ENCODE measurements at places on chromosomes 16 and 17.

DNA sequence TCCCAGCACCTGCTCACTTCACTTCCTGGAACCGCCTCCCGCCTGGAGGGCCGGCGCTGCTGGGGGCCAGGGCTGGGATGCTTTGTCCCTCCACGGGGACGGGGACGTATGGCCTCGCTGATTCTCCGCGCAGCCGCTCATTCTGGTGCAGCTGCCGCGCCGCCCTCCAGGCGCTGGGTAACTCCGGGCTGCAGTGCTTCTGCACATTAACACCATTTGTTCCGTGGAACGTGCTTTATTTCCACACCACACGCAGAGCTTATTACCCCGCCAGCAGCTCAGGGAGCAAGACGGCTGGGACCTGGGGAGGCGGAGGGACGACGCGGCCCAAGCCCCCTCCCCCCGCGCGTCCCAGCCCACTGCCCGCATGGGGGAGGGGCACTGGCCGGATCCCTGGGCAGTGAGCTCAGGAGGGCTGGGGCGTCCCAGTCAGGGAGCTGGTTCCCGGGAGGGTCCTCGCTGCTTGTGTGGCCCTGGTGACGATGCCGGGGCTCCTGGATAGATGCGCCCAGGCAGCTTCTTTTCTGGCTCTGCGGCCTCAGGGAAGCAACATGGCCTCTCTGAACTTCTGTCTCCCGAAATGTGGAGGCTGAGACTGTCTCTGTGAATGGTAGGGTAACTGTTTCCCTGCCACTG is 45.4 kb upstream of the ACSF3 start:
- no peak for DNase-seq

DNA sequence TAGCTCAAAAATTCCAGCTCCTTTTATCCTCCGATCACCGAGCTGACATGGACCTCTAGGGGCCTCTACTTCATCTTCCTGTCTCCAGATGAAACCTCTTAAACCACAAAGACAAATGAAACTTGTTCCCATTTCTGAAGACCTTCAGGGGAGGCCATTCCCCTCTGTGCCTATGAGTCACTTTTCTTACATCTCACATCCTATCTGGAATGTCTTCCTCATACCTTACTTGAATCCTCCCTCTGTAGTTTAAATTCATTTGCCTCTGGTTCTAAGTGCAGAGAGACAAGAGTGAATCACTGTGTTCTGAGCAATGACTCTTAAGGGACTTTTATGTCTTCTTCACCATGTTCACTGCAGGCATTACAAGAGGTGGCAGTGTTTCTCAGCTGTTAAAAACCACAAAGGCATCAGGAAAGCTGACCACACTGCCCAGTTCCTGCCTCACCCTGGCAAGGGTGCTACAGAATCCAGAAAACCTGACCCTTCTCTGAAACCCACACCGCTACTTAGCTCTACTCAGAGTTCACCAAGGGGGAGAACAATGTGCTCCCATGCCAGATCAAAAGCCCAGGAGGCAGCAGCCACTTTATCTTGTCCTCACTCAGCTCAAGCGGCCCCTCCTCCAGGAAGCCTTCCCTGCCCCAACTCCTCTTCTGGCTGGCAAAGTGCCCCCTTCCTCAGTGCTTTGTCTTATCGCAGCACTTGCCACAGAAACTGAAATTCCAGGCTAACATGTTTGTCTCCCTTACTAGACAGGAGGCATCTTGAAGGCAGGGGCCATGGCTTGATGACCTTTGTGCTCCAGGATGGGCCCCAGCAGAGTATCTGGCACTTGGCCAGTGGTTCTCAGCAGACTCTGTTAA is 6.4 kb downstream of the CUEDC1 start:
- peak; percentile 73 for DNase-seq

DNA sequence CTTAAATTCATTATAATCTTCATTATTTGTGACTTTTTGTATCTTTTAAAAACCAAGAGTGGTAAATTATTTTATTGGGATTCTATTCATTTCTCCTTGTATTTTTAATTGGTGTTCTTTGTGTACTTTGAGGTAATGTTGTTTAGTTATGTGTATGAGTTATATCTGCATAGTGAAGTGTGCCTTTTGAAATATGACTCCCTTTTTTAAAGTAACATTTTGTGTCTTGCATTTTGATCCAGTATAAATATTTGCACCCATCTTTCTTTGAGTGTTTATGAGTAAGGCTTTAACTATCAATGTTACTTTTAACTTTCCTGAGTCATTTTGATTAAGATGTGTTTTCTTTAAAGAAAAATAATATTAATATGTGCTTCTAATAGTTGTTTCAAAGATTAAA is 90.0 kb upstream of the MYOCD start:
- no peak for DNase-seq

- no peak for DNase-seq
These were observed 1.7 kb downstream of the CMTM3 start for GRCh38 chr16:66605979-66606751.

DNA sequence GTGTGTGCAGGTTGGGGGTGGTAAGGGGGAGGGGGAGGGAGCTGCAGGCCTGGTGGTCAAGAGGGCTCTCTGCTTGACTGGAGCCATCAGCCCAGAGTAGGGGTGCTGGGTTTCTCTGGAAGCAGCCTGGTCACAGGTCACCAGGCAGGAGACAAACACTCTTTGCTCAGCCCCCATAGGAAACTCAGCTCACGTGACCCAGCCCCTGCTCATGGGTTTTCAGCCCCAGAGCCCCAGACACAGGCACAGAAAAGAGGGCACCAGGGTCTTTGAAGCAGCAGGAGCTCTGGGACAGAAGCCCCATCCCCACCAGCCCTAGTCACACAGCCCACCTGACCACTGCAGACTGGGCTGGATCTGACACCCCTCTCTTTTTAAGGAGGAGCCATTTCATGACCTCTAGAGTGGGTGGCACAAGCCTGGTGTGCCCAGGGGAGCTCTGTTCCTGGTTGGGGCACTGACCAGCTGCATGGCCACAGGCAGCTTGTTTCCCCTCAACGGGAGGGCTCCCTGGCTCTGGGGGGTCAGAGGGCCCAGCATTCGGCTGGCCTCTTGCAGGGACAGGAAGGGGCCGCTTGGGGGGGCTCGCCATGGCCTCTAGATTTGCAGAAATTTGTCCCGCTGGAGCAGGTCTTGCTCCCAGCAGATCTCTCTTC is 13.8 kb upstream of the CD79B start:
- no peak for DNase-seq

DNA sequence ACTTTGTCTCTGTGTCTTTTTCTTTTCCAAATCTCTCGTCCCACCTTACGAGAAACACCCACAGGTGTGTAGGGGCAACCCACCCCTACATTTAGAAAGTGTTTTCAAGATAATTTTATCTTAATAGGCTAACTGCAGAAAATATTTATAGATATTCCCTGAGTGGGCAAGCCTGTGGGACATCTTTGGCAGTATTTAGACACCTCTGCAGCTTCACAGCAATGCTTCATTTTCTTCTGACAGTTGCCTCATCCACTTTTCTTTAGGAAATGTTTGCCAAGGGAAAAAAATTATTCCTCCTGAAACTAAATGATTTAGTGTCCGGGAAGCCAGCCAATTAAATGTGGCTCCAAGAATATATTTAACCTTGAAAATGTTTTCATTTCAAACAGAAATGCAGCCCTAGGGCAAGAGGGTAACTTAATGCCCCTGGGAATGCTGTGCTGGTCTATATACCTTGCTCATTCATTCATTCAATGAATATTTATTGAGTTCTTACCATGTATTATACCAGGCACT is 290.4 kb downstream of the ABCC12 start:
- no peak for DNase-seq

DNA sequence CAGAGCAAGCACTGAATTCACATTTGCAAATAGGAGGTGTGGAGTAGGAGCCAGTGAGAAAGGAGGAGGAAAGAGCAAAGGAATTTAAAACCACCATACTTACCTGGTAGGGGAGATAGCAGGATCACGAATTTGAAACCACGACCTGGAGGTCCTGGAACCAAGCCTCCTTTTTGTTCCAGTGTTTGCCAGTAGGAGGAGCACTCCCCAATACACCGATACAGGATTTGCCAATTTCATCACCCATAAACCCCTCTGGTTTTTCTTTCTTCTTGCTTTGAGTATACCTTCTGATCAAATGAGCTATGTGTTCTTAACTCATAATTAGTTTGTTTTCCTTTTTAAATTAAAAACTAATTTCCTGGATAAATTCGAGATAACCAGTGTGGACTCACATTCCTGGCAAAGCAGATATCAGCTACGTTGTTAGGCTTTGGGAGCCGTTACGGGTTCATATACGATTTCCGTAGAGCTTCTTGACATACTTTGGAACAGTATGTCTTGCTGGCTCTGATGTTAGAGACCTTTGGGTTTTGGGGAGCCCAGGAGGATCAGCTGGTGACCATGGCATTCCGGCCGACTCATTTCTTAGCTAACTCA is 22.7 kb downstream of the BCO1 start:
- DNase-seq = no peak

GRCh38 chr17:51948128-51948527 is 210.4 kb downstream of the CA10 start:
- DNase-seq = no peak

- DNase-seq = no peak
These were observed 120.6 kb downstream of the IRF8 start for GRCh38 chr16:86019446-86020047.

- DNase-seq = no peak
These were observed at the start of gene KRTAP4-16 for GRCh38 chr17:41101586-41102259. Gene KRTAP4-16, minus strand, starts transcription at chr17:41102209. Its CDS starts 0 bp downstream, at chr17:41102209.

GRCh38 chr17:45270828-45271418 is 9.0 kb upstream of the SPATA32 start:
- DNase-seq = no peak

DNA sequence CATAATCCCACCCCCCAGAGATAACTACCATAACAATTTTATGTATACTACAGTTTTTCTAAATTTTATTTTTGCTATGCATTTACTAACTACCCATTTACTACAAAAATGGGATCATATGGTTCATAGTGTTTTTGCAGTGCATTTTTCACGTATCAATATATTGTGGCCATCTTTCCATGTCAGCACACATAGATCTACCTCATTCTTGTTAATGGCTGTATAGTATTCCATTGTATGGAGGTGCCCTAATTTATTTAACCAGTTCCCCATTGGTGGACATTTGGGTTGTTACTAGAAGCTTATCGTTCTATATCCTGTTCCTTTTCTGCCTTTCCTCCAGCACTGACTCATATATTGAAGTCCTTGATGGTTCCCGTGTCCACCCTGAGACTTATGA is 22.7 kb downstream of the PROCA1 start:
- DNase-seq = no peak

DNA sequence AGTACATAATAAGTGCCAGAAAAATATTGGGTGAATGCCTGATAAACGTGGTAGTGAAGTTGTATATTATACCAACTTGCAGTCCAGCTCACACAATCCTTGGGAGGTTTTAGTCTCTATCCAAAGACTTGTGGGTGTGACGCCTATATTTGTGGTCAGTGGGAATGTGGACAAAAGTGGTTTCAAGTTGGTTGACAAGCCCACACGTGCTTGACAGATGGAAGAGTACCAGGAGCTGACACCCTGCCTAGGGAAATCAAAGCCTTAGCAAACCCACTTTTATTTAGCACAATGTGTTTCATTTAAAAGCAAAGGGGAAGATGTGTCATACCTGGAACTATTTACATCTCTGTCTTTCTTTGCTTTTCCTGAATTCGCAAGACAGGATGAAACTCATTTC is 79.0 kb downstream of the CA10 start:
- no peak for DNase-seq

- DNase-seq = no peak
These were observed 14.4 kb downstream of the CARHSP1 start for GRCh38 chr16:8854298-8854948.

DNA sequence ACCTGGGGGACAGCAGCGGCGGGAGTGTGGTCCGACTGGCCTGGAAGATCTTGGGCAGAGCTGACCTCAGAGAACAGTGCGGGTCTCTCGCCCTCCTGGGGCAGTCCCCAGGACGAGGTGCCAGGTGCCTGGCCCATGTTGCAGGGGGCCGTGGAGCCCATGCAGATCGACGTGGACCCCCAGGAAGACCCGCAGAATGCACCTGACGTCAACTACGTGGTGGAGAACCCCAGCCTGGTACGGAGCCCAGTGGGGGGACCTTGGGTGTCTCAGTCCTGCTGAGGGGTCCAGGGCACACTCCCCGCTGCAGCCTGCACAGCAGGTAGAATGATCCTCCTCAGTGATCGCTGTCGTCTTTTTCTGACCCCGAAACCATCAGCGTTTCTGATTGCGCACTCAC is 1.4 kb downstream of the GPS1 start:
- DNase-seq = no peak

GRCh38 chr17:12790249-12791106 is 1.2 kb downstream of the ARHGAP44 start:
- DNase-seq = no peak

GRCh38 chr17:81383504-81384421 is 11.5 kb upstream of the BAHCC1 start:
- DNase-seq = no peak

DNA sequence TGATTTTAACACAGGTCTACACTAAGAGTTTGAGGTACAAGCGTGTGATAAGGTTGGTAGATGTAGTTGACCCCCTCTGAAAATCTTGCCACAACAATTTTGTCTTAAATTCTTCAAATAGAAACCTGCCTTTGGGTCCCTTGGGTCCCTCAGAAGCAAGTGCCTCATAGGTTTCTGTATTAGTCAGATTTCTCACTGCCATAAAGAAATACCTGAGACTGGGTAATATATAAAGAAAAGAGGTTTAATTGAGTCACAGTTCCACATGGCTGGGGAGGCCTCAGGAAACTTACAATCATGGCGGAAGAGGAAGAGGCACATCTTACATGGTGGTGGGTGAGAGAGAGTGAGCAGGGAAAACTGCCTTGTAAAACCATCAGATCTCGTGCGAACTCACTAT is 301.2 kb downstream of the MAP2K6 start:
- DNase-seq = no peak

- no peak for DNase-seq
These were observed 6.0 kb downstream of the TTC19 start for GRCh38 chr17:16005636-16006035.

DNA sequence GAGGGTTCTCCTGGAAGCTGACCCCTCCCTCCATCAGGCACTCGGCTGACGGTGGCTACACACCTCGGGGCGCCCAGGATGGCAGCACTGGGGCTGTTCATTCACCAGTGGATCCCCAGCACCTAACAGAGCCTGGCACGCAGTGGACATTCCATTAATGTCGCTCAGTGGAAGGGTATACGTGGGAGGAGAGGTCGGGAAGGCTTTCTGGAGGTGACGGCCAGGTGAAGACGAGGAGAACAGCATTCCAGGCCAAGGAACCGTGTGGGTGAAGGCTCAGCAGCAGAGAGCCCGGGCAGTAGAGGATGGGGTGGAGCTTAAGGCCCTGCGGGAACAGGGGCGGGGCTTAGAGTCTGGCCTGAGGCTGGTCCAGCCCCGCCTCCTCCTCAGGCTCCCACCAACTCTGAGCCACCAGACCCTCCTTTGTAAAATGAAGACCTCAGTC is 2.5 kb upstream of the HS3ST6 start:
- DNase-seq = no peak

- DNase-seq = no peak
These were observed 6.1 kb upstream of the RNF157 start for GRCh38 chr17:76246080-76247066.

GRCh38 chr17:43338886-43339516 is 59.8 kb upstream of the ARL4D start:
- DNase-seq = peak; percentile 25

GRCh38 chr17:74949455-74950115 is 13.9 kb downstream of the OTOP3 start:
- DNase-seq = no peak
